Ecto neural progenitor cell (in vitro differentiated cells): ENCODE measurements at places on chromosomes 12 and 14.

DNA sequence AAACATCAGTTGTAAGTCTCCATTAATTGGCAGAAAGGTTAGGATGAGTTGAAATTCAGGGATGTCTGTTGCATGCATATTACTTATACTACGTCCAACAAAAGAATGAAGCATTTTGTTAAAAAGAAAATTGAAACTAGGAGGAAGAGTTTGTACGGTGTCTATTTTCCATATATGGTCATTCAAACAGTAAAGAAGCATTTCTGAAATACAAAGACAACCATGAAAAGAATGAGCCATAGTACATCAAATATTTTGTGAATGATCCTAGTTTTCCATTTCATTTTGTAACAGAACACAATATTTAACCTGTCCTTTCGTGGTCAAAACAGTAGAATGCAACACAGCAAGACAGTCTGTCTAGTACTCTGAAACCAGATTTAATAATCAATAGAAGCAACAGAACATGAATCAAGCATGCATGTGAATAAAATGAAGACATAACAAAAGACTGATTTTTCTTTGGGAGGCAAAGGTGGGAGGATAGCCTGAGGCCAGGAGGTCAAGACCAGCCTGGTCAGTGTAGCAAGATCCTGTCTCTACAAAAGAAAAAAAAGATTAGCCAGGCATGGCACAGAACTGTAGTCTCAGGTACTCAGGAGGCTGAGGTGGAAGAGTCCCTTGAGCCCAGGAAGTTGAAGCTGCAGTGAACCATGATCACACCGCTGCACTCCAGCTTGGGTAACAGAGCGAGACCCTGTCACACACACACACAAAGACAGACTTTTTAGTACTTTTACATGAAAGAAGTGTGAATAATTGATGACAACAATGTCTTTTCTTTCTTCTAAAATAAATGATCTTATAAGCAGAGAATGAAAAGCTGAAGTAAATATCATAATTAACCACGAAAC lies 156.0 kb downstream of the LRIG3 start:
- DNase-seq: no peak

DNA sequence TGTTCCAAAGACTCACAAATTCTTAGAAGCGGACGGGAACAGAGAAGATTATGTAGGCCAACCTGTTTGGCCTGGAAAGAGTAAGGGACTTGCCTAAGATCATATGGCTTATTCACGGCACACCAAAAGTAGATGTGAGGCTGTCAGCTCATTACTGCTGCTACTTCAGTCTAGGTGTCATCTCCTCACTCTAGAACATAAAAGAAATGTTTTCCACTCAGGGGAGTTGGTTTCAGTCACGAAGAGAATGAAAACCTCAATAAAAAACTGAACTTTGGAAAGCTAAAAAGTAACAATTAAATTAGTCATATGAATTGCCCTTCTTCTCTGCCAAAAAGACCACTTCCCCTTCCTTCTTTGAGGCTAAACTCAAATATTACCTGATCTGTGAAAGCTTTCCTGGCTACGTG lies 658 bp upstream of the CEP128 start:
- DNase-seq: no peak

GRCh38 chr14:73751157-73751691 lies 37.0 kb upstream of the PNMA1 start:
- DNase-seq: no peak

- DNase-seq: no peak
Measured at GRCh38 chr12:570921-571794, 92.1 kb downstream of the NINJ2 start.

GRCh38 chr14:59481871-59482540 lies 2.2 kb downstream of the L3HYPDH start:
- no peak for DNase-seq

DNA sequence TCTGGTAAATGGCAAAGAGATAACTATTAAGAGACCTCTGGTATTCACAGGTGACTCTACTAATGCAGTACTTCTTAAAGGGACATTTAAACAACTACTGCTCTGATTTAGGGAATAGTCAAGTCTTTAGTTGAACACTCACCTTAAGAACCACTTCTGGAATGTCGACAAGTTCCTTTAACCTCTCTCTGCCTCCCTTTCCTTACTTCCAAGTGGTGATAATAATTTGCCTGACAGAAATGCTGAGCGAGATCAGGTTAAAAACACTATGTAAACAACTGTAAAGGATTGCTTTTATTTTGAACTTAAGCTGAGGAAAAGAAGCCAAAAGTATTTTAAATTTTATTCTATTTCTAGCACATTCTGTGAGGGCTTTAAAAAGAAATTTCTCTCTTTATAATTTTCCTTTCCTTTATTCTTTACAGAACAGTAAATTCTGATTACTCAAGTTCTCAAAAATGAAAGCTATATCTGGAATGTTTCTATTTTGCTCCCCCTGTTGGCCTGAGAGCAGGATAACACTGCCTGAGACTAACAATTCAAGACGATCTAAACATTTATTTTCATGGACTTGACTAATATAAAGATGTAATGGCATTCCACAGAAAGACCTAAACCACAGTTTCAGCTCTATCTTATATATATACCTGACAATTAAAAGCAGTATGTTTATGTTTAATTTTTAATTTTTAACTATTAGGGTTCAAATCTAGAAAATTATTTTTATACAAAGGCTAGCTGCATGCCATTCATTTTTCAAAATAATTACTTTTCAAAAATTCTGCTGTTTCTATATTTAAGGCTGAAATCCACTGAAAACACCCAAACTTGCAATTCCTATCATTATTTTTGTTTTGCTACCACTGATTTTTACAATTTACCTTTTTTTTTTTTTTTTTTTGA lies 29.2 kb downstream of the ZCCHC8 start:
- peak; percentile 3 for DNase-seq

- DNase-seq: no peak
Measured at GRCh38 chr14:94867946-94868771, 98.2 kb upstream of the GSC start.
